ENCODE measurements at places on chromosomes 7 and 10. TPM values are rescaled to one million over a fixed set of nuclear protein-coding genes. Genes with fewer than 3 reads are reported as not detected.

DNA sequence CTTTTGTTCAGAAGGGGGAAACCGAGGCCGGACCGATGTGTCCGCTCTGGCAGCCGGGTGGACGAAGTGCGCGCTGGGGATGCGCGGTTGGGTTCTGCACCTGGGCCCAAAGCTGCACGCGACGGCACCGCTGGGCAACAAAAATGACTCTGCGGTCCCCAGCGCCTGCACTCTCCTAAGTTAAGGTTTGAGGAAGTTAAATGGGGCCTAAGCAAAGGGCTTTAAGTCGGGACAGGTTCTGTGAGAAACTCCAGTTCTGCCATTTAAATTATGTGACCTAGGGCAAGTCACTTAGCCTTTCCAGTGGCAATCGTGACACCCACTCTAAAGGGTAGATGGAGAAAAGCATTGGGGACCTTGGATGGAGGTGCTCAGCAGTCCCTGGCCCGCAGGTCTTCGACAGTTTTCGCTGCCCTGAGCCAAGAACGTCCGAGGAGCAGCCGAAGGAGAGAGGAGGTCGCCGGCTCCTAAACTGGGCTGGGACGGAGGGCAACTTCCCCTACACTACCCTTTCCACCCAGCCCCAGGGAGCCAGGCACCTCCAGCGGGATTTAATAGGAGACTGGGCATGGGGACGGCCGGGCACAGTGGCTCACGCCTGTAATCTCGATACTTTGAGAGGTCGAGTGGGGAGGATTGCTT is 534 bp upstream of the ACBD5 start:
- H3K4me3 ChIP-seq: peak overlapping the region; percentile 97
- H3K36me3 ChIP-seq: peaks cover 7% of the 10 kb centered on the region
- H3K27me3 ChIP-seq: no peaks in the 10 kb centered on the region
- H3K4me1 ChIP-seq: peaks cover 49% of the 10 kb centered on the region

- DNase-seq: no peak
- no peaks in the 10 kb centered on the region for H3K27me3 ChIP-seq
- no peak overlapping the region for H3K27ac ChIP-seq
- H3K4me1 ChIP-seq: no peaks in the 10 kb centered on the region
Measured at GRCh38 chr7:91127959-91128358, 136.3 kb upstream of the FZD1 start.

GRCh38 chr7:108335269-108335918 is 120.8 kb downstream of the NRCAM start:
- H3K27ac ChIP-seq: no peak overlapping the region
- no peak for DNase-seq
- H3K4me1 ChIP-seq: no peaks in the 10 kb centered on the region
- no peak overlapping the region for H3K4me3 ChIP-seq
- no peaks in the 10 kb centered on the region for H3K27me3 ChIP-seq

DNA sequence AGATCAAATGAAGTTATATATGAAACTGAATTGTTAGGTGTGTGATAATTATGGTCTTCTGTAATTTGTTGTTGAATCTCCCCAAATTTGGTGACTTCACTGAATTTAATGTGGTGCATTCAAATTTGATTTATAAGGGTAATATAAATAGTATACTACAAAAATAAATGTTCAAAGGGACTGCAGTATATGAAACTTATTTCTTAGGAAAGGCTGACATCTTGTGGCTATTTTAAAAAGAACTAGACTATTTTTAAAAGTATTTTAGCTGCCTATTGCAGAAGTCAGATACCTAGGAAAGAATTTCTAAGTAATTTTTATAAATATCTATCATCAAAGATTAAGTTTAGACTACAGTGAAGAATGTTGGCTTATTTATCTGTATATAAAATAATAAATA is 36.6 kb downstream of the ATRNL1 start:
- H3K4me1 ChIP-seq: no peaks in the 10 kb centered on the region
- no peaks in the 10 kb centered on the region for H3K36me3 ChIP-seq
- no peak for DNase-seq
- no peak overlapping the region for H3K4me3 ChIP-seq
- peaks cover 9% of the 10 kb centered on the region for H3K27me3 ChIP-seq
- no peak overlapping the region for H3K27ac ChIP-seq

DNA sequence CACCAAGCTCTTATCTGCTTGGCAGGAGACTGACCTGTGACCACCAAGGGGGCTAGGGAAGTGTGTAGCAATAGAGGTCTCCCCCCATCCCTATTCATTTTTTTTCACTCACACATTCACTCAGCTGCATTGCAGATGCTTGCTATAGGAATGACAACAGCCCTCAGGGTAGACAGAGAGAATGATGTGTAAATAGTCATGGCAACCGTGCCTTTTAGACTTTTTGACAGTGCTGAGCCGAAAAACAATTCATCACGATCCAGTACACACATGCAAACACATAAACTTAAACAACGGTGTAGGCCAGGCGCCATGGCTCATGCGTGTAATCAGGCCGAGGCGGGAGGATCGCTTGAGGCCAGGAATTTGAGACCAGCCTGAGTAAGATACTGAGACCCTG is 7.6 kb upstream of the ELN start:
- no peak for DNase-seq
- no peaks in the 10 kb centered on the region for H3K4me1 ChIP-seq
- no peaks in the 10 kb centered on the region for H3K36me3 ChIP-seq
- H3K27ac ChIP-seq: no peak overlapping the region

DNA sequence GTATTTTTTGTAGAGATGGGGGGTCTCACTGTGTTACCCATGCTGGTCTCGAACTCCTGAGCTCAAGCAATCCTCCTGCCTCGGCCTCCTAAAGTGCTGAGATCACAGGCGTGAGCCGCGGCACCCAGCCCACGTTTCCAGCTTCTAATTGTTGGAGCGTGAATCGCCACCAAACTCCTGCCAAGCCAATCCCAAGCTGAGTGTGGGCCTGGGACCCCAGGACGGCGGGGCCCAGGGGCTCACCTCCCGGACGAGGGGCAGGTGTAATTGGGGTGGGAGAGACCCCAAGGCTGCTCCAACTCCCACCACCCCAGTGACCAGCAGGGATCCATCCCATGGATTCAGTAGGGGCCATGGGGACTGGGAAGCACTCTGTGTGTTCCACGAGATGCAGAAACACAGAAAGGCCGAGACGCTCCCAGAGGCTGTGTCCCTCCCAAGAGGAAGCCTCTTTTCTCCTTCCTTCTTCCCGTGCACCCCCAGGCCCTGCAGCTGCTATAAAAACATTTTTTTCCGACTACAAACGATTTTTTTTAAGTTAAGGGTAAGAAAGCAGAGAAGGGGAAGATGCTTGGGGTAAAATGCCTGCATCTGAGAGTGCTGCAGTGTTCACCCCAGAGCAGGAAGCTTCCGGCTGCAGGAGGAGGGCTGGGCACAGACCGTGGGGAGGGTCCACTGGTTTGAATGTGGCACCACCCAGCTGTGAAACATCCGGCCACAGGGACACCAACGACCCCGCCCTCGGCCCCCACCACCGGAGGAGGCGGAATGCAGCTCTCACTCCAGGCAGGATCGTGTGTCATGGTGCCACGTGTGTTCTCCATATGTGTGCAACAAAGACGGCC is 76.5 kb downstream of the MICALL2 start:
- no peak for DNase-seq
- H3K27ac ChIP-seq: no peak overlapping the region
- no peaks in the 10 kb centered on the region for H3K36me3 ChIP-seq
- peaks cover 10% of the 10 kb centered on the region for H3K27me3 ChIP-seq
- H3K4me1 ChIP-seq: no peaks in the 10 kb centered on the region

- no peaks in the 10 kb centered on the region for H3K4me1 ChIP-seq
- H3K36me3 ChIP-seq: no peaks in the 10 kb centered on the region
- H3K4me3 ChIP-seq: no peak overlapping the region
- DNase-seq: no peak
- H3K27ac ChIP-seq: no peak overlapping the region
- peaks cover 8% of the 10 kb centered on the region for H3K27me3 ChIP-seq
Measured at GRCh38 chr7:45703911-45704682, 129.9 kb downstream of the ADCY1 start.

The IFIT2 gene
- total RNA-seq: 10.8 TPM

The ABCC2 gene
- 1.5 TPM for total RNA-seq

The PALD1 gene
- total RNA-seq: 1.1 TPM

The CFTR gene
- not detected for total RNA-seq

Data from activated T-cell treated with anti-CD3 and anti-CD28 coated beads, Interleukin-2, amount 50 U/mL, for 72 hours (primary cell).